ENCODE measurements at places on chromosomes 12 and 14.

DNA sequence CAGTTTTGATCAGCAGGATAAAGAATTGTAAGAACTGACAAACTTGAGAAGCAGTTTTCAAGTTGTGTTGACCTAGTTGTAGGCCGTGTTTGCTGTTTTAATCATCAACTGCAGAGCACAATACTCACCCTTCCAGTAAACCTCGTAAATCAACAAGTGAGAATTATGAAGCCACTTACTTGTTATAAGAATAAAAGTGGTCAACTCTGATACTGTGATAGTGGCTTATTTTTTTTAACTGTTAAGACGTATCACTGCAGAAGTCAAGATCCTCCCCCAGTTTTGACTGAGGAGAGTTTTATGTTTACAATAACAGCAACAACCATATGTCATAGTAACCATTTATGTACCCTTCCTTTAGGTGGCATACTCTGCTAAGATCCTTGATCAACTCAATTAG is 100.8 kb upstream of the DACT1 start:
- peak; percentile 10 for DNase-seq

GRCh38 chr14:89248411-89249064 is 168.5 kb downstream of the FOXN3 start:
- DNase-seq: no peak

- DNase-seq: no peak
Measured at GRCh38 chr14:65296402-65296801, 116.1 kb upstream of the FUT8 start.

GRCh38 chr12:124767066-124767821 is 96.4 kb downstream of the SCARB1 start:
- peak; percentile 82 for DNase-seq

- no peak for DNase-seq
Measured at GRCh38 chr12:56120158-56120846, 2.2 kb downstream of the ZC3H10 start.

DNA sequence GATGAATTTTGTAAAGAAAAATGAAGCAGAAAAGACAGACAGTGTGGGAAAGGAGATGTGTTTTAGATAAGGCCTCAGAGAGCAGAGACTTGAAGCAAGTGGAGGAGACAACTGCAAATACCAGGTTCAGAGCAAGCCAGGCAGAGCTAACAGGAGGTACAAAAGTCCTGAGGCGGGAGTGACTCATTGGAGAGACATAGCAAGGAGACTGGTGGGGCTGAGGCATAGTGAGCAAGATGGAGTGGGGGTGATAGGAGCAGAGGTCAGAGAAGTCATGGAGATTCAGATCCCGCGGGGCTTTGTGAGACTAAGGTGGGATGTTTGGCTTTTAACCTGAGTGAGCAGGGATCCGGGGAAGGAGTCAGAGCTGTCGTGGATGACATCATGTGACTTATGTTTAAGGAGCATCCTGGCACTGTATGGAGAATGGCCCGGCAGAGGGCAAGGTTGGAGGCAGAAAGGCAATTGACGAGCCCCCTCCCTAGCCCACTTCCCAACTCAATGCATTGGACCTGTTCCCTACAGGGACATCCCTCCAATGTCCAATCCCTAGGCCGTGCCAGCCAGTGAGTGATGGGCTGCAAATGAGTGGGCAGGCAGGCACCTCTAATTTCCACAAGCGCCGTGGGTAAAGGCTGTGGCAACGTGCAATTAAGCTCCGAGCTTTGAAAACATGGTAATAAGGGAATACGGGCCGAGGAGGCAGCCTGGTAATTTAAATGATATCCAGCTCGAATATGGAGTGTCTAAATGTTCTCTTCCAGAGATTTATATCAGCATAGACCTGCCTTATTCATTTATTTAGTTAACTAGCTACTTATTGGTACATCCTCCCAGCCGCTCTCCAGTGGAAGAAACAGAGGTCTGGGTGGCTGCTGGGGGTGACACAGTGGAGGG is 206.8 kb upstream of the LHX5 start:
- no peak for DNase-seq

Data from hematopoietic multipotent progenitor cell treated with erythropoietin and hydrocortisone succinate and interleukin-3 and kit ligand, for 4 days (in vitro differentiated cells).